Stimulated activated CD4-positive, alpha-beta T cell treated with anti-CD3 and anti-CD28 coated beads, Interleukin-1b, Interleukin-23, amount 100 ng/mL, for 48 hours (primary cell): ENCODE measurements at places on chromosomes 11 and 22.

DNA sequence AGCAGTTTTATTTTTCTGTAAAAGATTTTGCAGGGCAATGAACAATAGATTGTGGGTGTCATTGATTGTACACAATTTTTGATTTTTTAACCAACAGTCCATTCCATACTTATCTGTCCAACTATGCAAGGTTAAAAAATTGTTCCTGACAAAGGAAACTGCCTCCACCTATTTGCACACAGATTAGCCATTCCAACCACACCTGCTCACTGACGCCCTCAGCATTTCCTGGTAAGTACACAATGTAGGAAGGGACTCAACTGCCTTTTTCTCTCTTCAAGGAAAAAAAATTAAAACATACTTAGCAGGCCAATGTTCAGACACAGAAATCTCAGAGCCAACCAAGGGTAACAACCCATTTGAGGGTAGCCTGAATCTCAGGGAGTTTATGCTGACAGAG, 4.3 kb upstream of the FUT4 start:
- DNase-seq = no peak

DNA sequence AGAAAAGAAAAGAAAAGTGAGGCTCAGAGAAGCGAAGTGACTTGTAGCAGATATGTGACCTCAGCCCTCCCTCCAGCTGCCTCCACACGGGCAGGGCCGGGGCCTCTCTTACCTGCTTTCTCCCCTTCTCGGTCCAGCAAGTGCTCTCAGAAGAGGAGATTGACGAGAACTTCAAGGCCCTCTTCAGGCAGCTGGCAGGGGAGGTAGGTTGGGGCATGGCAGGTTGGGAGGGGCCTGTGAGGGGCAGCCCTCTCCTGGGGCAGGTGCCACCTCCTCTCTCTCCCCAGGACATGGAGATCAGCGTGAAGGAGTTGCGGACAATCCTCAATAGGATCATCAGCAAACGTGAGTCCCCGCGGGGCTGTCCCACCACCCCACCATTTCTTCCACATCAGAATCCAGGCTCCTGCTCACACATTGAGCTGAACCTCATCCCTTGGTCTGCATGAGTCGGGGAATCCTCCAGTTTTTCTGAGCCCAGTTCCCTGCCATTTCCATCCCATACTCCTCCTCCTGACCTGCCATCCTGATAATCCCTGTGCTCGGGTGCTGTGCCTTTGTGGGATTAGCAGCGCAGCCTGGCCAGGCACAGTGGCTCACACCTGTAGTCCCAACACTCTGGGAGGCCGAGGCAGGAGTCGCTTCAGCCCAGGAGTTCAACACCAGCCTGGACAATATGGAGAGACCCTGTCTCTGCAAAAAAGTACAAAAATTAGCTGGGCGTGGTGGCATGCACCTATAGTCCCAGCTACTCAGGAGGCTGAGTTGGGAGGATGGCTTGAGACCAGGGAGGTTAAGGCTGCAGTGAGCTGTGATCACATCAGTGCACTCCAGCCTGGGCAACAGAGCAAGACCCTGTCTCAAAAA, 26.4 kb downstream of the CAPN1 start:
- DNase-seq = no peak

GRCh38 chr11:79196950-79197349, 243.9 kb downstream of the TENM4 start:
- no peak for DNase-seq

- DNase-seq = no peak
Measured at GRCh38 chr11:44502506-44502905, 63.0 kb upstream of the CD82 start.

DNA sequence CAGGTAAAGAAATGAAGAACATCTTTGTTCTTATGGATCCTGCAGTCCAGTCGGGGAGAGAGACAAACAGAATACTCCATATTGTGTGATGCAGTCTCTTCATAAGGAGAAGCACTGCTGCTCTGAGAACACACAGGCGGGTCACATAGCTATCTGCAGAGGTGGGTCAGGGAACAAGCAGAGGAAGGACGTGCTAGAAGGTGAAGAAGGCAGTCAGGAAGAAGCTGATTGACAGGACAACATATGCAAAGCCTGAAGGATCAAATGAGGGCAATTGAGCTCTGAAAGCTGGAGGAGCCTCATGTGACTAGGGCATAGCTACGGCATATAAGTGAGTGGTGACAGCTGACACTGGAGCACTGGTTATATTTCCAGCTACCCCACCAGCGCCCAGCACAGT, 122.5 kb downstream of the OPCML start:
- no peak for DNase-seq

- DNase-seq = no peak
Measured at GRCh38 chr11:112844517-112844916, 116.7 kb upstream of the NCAM1 start.

- DNase-seq = no peak
Measured at GRCh38 chr11:75476739-75477613, 44.0 kb upstream of the KLHL35 start.

DNA sequence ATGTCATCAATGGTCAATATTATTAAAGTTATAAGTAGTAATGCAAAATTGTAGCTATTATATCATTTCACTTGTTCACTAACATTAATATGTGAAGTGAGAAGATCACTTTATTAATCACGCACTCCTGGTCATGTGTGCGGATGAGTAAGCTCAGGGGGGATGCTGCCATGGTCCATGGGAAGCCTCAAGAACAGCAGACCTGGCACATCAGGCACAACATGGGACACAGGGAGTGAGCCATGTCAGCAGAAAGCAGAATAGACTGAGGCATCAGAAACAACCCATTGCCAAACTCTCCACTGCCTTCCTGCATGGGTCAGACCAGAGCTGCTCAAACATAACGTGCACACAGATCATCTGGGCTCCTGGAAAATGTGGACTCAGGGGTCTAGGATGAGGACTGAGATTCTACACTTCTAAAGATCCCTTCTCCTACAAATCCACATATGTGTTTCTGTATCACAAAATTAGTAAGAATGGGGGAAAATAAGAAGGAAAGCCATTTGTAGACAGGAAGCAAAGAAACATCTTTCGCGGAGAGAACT, 63.8 kb upstream of the VPREB1 start:
- no peak for DNase-seq

- DNase-seq = no peak
Measured at GRCh38 chr22:39439170-39439569, 17.6 kb upstream of the MGAT3 start.

DNA sequence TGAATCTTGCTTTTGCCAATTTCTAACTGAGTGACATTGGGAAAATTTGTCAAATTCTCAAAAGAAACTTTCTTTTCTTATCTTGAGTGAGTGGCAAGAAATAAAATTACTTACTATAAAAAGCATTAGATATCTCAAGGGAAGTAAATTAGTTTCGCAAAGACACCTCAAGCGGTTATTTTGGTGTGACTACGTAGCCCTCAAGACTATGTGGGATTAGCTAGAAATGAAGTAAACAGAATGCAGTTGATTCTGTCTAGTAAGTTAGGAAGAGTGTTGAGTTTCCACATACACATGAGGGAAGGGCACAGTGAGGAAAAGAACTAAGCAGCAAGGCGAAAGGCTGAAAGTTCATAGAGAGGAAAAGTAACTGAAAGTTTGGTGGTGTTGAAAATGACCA, 28.3 kb upstream of the MS4A6A start:
- no peak for DNase-seq

DNA sequence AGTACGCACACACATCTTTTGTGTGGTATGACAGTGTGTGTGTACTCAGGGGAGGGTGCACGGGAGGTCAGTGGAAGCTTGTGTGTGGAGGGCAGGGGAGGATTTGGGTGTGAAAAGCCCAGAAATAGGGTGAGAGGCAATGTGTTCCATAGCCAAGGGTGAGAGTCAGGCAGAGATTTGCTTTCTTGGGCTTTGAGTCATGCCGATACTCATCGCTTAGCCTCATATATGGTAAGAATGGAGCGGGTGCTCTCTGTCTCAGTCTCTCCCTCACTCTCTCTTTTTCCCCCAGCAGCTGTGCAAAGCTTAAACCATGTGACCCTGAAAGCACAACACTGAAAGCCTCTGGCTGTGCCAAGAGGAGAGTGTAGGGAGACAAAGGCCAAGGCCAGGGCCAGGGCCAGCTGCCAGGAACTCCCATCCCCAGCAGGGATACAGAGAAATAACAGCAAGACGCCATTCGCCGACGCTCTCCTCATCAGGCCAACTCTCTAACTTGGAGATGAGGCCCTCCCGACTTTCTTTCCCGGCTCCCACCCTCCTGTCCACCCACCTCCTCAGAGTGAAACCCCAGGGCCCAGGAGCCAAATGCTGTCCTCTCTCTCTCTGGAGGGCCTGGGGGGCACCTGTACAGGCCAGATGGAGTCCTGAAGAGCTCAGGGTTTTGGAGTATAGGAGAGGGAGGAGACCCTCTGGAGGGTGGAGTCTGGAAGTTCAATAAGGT, 20.3 kb upstream of the MICAL3 start:
- DNase-seq = no peak

GRCh38 chr11:70378506-70379134, 19.7 kb upstream of the CTTN start:
- DNase-seq = no peak
